ENCODE measurements at places on chromosomes 3 and 15.

DNA sequence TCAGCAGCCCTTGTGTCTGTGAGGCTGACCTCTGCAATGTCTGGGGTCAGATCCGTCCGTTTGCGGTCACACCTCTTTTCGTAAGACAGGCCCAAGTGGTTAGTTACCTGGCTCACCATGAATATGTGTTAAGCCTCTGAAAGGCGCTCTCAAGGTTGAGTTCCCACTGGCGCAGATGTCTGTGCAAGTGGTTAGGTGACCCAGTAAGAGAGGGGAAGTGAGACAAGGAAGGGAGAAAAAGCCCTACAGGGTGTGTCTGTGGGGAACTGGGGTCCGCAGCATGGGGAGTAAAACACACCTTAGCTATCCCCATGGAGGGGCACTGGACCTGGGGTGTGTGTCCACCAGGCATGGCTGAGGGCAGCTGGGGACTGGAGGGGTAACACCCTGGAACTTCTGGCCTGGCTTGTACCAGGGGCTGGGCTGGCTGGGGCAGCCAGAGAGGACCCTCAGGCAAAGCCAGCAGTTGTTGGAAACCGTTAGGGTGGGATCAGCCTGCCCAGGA lies 391.6 kb upstream of the PROK2 start:
- no peak for DNase-seq

DNA sequence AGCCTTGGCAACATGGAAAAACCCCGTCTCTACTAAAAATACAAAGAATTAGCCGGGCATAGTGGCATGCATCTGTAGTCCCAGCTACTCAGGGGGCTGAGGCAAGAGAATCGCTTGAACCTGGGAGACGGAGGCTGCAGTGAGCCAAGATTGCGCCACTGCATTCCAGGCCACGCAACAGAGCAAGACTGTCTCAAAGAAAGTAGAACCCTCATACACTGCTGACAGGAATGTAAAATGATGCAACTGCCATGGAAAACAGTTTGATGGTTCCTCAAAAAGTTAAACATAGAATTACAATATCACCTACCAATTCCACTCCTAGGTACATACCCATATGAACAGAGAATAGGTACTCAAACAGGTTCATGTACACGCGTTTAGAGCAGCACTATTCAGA lies 158.9 kb downstream of the TBC1D5 start:
- no peak for DNase-seq

DNA sequence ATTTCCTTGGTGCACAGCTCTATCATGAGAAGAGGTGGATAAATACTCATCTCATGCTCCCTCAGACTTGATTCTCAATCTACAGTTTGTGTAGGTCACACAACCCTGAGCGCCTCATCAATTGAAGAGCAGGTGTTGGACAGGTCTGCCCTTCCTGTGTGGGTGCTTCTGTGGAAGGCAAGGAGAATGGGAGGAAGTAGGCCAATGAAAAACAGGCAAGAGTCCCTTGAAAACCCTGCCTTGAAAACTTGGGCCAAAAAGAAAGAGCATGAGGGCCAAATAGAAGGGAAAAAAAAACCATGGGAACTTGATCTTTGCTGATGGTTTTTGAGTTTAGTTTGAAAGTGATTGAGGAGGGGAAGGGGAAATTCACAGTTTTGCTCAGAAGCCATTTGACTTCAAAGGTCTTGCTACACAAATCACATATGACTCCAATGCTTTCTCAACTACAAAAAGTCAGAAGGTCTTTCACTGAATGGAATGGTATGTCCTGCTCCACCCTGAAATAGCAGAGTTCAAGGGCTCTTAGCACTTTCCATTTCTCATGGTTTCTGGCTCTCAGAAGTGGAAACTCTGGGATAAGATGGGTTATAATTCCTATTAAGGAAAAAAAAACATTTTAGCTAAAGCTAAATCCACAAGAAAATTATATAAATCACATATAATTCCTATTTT lies 37.2 kb upstream of the TM4SF1 start:
- no peak for DNase-seq

DNA sequence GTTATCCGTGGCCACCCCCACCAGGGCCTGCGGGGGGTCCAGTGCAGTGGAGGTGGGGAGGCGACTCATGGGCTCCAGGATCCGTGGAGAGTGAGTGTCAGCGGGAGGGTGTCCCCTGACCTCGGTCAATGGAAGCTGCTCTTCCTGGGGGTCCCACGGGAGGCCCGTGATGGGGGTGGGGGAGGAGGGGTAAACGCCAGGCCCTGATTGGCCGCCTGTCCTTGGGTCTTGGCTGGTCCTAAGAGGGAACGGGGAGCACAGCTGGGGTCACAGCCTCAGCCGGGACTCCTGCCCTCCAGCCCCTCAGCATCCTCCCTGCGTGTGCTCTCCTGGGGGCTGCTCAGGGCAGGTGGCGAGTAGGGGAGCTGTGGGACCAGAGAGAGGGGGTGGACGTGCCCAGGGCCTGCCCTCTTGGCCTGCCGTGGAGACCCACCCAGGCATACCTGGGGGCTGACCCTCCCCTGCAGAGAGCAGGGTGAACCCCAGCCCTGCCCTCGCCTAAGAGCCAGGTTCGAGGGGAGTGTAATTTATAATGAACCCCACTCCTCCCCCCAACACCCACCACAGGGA lies 184.6 kb downstream of the GOLGA6L6 start:
- DNase-seq = no peak

- no peak for DNase-seq
These were observed 14.8 kb upstream of the INSYN1 start for GRCh38 chr15:73767806-73768501.

DNA sequence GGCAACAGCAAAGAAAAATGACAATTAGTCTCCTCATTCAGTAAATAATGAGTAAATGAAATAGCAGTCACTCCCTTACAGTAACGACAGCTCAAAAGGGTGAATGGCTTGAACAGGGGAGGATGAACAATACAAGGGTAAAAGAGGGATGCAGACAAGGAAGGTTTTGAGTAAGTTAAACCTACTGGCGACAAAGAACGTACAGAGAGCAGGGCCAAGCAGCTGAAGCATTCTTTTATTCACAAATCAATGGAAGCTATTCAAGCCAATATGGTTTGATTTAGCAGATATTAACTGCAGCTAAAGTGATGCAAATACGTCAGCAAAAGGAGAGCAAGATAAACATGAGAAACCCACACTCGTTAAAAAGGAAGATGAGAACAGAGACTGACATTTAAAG lies 90.7 kb upstream of the ICE2 start:
- DNase-seq = no peak

- DNase-seq = no peak
These were observed 48.1 kb downstream of the PTPN9 start for GRCh38 chr15:75531041-75531450.

- DNase-seq = no peak
These were observed 4.9 kb downstream of the NT5DC2 start for GRCh38 chr3:52528586-52529375.

GRCh38 chr3:73056014-73056844 lies 5.2 kb upstream of the EBLN2 start:
- DNase-seq = no peak

- no peak for DNase-seq
These were observed 43.5 kb downstream of the ABHD2 start for GRCh38 chr15:89131731-89132130.

GRCh38 chr3:191141728-191142127 lies 57.3 kb upstream of the OSTN start:
- DNase-seq = no peak

GRCh38 chr3:100184948-100185570 lies 70.8 kb upstream of the FILIP1L start:
- no peak for DNase-seq

DNA sequence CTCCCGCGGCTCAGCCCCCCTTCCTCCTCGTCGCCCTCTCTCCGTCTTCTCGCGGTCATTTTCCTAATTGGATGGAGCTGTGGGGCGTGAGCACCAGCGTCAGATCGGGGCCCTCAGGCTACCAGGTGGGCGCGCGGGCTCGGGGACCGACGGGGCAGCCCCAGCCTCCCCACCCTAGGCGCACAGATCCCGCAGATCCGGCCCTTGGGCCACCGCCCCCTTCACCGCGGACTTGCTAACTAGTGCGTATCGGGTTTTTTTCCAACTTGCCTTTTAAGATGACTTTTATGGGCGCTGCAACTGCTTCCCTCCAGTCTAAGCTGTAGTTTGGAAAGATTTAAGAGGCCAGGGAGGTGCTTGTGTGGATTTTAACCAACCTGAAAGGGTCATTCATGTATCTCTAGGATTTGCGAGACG lies 1.3 kb downstream of the ZNF710 start:
- no peak for DNase-seq

- no peak for DNase-seq
These were observed 294.9 kb upstream of the GADL1 start for GRCh38 chr3:31189330-31189729.

DNA sequence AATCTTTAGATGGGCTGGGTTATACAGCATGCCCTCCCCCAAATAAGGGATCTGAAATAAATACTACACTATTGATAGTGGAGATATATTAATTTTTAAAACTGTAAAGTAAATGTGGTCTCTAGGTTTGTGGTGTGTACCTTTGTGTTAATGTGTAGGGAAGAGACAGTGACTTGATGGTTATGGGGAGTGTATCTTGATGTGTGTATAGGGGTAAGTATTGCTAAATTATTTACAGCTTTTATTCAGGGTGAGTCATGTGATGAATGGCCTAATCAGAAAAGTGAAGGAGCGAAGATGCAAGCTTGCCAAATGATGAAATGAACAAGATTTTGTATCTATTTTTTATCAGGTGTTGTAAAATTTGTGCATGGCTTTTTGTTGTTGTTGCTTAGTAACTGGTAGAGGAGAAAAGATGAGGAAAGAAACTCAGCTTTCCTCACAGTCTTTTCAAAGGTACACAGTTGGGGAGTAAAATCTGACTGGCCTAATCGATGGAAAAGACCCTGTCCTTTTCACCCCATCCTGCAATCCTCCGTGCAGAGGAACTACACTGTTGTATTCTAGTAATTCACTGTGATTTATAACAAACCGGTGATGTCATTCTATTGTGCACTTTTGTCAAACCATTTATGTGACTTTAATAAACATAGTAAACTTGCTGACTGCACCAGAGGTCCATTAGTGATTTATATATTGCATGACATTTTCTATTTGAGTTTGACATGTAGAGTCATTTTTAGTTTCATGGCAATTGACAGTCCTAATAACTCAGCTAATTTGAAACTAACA lies 17.7 kb downstream of the FEM1B start:
- DNase-seq = no peak

DNA sequence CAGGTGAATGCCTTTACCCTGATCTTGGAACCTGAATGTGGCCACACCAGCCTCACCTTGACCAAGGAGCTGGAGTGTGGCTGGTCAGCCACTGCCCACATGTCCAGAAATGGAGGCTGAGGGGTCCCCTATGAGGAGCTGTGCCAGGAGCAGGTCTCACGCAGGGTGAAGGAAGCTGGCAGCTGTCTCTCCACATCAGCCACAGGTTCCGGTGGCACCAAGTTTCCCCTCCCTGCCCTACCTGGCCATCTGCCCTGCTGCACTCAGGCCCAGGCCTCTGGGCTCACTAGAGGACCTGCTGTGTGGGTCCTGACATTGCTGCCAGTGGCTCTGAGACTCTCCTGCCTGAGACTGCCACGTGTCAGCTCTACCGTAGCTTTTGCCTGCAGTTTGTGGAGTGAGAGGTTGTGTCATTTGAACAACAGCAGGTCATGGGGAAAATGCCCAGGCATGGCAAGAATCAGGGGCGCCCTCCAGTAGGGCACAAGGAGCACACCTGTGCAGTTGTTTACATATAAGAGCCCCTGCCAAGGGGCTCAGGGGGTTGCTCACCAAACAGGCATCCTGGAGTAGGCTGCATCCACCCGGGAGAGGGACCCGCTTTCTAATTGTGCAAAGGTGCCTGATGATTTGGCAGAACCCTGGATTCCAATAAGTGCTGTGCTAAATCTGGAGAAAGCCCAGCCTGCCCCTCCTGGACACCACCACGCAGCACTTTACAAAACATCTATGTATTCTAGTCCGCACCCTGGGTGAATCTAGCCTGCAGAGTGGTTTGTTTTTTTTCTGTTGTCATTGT lies 258.5 kb upstream of the TLE3 start:
- peak; percentile 28 for DNase-seq

Measured in NCI-H2029 treated with DMSO at 0.1 percent for 48 hours (cell line).